A172 (cell line): ENCODE measurements at places on chromosomes 1 and 21. TPM values are rescaled to one million over a fixed set of nuclear protein-coding genes. Genes with fewer than 3 reads are reported as not detected.

GRCh38 chr21:44450999-44451398 is 4.3 kb upstream of the LRRC3 start:
- DNase-seq = no peak

GRCh38 chr1:206524739-206525364 is 17.5 kb downstream of the RASSF5 start:
- DNase-seq = peak; percentile 31

KRTAP7-1 gene
- total RNA-seq = not detected in 2 replicates

DNA sequence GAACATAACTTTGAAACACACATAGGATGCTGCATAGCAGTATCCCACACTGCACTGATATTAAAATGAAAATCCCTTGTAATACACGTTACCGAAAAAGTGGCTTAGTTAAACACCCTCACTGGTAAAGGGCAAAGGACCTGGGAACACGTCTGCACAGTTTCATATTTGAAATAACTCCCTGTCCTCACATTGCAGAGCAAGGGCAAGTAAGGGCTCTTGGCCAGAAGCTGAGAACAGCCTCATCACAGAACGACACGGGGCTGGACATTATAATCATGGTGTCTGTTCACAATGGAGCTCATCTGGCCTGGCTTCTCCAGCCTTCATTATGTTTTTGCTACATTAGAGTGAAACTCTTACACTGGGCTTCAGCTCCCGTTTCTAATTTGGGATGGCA is 207.0 kb downstream of the PCP4 start:
- no peak for DNase-seq

DNA sequence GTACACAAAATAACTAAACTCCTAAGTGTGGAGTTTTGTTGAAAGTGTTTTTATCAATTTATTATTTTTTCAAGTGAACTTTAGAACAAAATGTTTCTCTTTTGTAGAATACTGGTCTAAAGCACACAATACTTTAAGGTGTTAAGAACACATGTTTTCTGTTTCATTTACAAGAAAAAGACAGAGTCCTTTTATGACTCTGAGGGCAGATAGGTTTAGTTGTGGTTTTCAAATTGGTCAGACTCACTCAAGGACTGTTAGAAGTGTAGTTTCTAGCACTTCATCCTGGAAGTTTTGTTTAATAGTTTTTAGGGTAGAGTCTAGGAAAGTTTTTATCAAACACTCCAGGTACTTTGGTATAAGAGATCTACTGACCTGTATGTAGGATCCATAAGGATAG is 376.5 kb downstream of the LRRIQ3 start:
- DNase-seq = no peak

DNA sequence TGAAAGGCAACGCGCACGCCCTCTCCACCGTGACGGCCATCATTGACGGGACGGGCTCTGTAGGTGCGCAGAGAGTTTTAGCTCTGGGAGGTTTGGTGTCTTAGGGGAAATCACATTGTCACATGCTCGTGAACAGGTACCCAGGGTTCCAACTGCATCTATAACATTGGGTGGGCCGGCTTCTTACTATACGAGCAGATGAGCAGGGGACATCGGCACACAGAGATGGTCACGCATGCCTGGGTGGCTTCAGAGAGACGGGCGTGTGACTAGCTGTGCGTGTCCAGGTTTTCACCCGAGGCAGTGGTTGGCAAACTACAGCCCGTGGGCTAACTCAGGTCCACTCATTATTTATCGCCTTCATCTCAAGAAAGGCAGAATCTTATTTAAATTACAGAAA is 54.7 kb downstream of the SLC37A1 start:
- no peak for DNase-seq

DNA sequence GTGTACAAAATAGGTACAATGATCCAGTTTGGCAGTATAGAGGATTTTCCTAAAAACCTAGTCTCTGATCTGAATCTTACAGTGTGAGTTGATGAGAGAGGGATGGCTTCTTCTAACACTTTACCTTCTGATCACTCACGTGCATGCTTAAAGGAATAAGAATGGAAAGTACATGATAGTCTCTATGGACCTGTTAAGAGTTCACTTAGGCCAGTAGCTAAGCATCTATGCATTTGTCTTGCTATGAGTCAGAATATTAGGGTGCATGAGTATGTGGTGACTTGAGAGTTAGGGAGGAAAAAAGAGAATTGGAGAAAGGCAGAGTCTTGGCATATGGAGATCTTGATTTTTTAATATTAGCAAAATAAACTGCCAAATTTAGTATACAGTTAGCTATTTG is 206.3 kb downstream of the COL11A1 start:
- no peak for DNase-seq

DNA sequence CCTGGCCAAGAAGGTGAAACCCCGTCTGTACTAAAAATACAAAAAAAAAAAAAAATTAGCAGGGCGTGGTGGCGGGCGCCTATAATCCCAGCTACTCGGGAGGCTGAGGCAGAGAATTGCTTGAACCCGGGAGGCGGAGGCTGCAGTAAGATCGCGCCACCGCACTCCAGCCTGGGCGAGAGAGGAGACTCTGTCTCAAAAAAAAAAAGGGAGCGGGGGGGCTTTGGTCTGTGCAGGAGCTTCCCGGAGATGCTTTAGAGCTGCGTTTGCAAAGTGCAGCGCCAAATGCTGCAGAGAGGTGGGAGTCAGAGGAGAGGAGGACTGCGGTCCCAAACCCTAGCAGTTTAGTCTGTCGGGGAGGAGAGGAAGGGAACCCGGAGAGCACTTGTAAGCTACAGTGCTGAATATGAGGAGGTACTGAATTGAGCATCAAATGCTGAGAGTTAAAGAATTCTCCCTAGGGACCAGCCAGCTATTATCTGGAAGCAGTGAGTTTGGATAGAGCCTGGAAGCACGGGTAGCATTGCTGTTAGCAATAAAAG is 569 bp downstream of the FALEC start:
- no peak for DNase-seq

DNA sequence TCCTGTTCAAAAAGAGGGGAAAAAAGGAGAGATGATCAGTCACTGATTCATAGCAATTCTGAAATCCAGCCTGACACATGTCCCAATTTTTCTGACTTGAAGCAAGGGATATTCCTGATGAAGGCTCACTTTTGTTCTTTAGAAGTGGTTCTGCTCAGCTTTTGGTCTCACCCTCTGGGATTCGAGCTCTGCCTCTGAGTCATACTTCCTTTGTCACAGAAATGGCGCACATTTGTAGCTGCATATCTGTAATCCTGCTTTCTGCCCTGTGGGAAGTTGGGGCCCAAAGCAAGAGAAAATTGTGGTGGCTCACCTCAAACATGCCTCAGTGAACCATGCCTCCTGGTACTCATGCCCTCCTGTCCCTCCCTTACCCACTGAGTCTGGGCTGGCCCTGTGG is 22.3 kb upstream of the FAM78B start:
- no peak for DNase-seq

DNA sequence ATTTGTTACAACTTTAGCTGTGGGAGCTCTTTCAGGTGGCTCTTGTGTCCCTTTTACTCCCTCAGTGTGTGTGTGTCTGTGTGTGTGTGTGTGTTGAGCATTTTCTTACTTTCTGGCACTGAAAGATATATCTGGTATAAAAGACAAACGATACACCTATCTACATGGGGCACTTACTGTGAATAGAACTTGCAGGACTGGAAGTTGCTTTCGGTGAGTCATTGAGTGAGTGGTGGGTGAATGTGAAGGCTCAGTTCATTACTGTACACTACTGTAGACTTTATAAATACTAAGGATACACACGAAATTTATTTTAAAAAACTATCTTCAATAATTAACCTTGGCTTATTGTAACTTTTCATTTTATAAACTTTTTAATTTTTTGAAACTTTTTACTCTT is 38.7 kb downstream of the BTBD8 start:
- DNase-seq = peak; percentile 1

RHBDL2 gene
- 1.2 and 3.3 TPM in 2 replicates for total RNA-seq

DNA sequence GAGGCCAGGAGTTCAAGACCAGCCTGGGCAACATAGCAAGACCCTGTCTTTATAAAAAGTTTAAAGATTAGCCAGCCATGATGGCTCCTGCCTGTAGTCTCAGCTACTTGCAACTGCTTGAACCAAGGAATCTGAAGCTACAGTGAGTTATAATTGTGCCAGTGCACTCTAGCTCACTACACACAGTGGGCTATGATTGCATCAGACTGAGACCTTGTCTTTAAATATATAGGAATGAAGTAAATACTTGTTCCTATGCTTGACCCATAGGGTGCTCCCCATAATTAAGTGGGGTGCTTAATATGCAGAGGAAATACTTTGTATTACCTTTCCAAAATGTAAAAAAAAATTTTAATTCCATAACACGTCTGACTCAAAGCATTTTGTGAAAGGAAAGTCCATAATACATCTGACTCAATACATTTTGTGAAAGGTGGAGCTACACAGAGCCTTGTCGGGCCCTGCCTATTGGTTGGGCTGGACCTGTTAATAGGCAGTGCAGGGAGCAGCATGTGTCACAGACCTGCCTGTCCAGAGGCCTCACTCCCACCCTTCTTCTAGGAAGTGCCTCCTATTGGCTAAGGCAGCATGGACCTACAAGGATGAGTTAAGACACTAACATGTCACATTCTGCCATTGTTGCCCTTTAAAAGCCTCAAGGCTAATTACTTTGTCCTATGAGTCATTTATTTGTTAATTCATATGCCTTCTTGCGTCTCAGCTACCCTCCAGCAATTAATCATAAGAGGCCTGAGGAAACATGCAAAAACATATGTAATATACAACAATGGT is 33.6 kb downstream of the CD58 start:
- peak; percentile 54 for DNase-seq

GRCh38 chr21:28342212-28342810 is 650.4 kb downstream of the LTN1 start:
- DNase-seq = no peak

GRCh38 chr1:35666216-35666615 is 24.9 kb upstream of the PSMB2 start:
- no peak for DNase-seq
